ENCODE measurements at places on chromosomes 7 and 10.

DNA sequence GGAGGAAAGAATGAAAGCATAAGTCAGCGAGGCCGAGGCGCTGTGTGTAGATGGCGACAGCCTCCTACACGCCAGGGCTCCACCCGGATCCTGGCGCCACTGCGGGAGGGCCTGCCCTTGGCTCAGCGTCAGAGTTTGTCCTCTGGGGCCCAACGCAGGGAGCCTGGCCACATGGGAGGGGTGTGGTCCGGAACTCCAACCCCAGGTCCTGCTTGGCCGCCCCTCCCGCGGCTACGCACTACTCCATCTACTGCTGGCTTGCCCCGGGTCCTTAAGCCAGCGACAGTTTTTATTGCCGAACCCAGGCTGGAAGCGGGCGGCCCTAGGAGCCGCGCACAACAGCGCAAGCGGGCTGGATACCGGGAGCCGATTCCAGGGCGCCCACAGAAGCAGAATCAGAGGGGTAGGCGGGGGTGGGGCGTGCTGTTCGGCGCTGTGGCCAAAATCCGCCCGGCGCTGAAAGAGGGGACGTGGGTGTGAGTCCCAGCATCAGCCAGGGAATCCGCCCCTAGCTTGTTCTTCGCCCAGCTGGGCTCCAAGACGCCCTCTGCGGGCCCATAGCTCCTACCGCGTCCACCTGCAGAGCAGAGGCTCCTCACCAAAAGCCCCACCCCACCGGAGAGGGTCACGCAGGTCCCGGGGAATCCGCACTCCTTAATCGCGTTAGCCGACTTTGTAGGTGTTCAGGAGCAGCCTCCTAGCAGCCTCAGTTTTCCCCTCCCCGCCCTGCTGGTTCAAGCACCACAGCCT is 4.5 kb downstream of the KAZALD1 start:
- DNase-seq: peak; percentile 89

- no peak for DNase-seq
Measured at GRCh38 chr10:14587540-14588083, 187.1 kb downstream of the FAM107B start.

GRCh38 chr7:78020874-78021249 is 222.3 kb downstream of the PHTF2 start:
- no peak for DNase-seq

- no peak for DNase-seq
Measured at GRCh38 chr7:140638173-140638791, 2.3 kb downstream of the DENND2A start.

GRCh38 chr7:152115021-152115718 is 89.7 kb downstream of the GALNT11 start:
- DNase-seq: no peak

DNA sequence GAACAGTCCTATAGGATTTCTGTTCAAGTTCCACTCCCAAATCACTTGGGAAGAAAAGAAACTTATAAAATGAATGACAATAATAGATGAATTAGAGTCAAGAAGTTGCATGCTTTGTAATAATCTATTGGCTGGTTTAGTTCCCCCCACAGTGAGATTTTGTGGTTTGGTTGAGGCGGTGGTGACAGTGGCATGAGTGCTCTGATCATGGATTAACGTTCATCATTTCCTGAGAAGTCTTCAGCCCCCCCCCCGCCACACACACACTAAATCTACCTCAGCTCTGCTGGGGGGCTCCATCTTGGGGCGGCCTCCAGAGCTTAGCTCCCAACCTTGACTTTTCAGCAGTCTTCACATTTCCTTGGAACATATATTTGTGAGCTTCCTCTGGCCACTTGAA is 121.7 kb downstream of the ABCA13 start:
- DNase-seq: no peak

- peak; percentile 15 for DNase-seq
Measured at GRCh38 chr7:32357535-32358277, 132.5 kb downstream of the LSM5 start.

DNA sequence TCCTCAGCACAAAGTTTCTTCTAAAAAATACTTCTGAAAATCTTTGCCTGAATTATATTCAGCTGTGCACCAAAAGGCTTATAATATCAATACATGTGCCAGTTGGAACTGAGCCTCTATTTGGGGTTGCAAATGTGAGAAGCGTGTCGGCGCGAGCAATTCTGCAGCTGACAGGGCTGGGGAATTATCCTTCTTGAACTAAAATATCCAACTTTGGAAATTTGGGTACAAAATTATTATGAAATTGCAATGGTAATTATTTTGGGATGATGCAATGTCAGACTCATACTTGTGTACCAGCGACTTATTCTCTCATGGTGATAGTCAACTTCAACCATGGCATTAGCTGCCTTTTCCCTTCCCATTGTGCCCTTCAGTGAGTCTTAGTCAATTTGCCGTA is 507.0 kb upstream of the KLF6 start:
- DNase-seq: no peak

- DNase-seq: no peak
Measured at GRCh38 chr7:130338233-130338632, 6.4 kb upstream of the CPA5 start.

DNA sequence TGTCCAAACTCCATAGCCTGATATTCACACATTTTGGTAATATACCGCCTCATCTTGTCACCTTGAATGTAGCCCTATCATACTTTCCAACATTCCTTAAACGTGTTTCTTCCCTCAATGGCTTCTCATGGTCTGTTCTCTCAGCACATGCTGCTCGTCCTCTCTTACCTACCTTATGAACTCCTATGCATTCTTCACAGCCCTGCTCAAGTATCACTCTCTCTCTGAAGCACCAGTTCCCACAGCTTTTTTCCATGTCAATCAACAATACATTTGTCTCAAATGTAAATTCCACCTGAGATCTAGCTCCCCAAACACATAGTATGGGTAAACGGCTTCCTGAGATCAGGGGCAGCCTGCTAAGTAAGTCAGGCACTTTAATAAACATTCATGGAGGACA is 85.2 kb upstream of the ZMIZ1 start:
- DNase-seq: no peak
